ENCODE measurements at places on chromosomes 7 and 10.

DNA sequence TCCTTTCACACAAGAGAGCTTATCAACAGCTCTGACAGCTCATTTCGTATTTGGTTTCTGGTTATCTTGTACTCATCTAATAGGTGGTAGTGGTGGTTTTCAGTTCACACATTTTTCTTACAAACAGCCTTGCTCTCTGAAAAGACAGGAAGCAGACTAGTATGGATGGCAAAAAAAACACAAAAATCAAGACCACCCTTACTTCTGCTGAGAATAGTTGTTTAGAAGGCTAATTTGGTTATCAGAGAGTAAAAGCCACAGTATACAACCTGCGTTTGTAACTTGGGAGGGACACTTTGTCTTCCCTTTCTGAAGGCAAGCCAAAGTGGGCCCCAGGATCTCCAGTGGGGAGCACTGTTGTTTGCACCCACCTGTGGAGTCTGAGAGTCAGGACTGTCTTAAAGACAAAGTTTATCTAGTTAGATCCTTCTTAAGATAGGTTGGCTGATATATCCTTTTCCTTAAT, 68.0 kb downstream of the PIP4K2A start:
- DNase-seq = no peak

GRCh38 chr10:30756896-30757295, 127.3 kb upstream of the LYZL2 start:
- DNase-seq = no peak

DNA sequence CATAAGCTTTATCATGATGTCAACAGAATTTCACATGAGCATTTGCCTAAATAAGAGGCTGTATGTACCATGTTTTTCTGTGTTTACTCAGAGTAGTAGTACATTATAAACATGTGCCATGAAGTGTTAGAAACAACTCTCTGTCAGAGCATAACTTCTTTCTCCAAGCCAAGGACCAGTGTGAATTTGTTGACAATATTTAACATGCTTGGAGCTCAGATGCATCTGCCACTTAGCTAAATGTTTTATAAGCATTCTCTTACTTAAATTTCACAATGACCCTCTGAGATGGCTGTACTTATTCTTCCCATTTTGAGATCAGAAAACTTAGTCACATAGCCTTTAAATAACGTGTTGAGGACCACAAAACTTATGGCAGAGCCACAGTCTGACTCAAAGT, 105.0 kb downstream of the SEMA3D start:
- DNase-seq = no peak

DNA sequence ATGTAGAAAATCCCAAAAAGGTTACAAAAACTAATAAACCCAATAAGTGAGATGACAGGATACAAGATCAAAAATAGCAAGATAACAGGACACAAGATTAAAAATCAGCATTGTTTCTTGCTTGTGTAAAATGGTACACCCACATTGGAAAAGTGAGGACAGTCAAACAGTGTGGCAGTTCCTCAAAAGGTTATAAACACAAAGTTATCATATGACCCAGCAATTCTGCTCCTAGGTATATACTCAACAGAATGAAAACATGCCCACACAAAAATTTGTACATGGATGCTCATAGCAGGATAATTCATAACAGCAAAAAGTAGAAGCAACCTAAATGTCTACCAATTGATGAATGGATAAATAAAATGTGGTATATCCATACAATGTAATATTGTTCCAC, 105.8 kb downstream of the ARMH3 start:
- DNase-seq = no peak

- no peak for DNase-seq
Observed at GRCh38 chr7:149196151-149196704, 882 bp downstream of the ZNF282 start.

GRCh38 chr10:101818872-101819633, 809 bp upstream of the OGA start:
- no peak for DNase-seq

- DNase-seq = no peak
Observed at GRCh38 chr7:82158327-82158726, 285.2 kb downstream of the CACNA2D1 start.

DNA sequence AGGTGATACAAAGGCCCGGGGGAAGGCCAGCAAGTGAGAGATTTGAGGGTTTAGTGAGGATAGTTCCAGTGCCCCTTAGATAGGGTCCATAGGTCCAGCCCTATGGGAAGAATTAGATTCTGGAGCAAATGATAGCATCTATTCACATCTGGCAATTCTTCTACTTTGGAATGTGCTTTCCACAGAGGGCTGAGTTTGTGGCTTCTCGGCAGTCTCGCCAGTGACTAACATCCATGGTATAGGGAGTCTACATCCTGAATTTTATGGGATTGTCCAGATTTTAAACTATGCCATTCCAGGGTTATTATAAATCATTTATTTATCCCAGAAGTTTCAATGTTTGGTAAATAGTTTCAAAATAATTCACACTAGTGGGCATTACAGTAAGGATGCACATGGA, 207.3 kb upstream of the ADO start:
- no peak for DNase-seq

DNA sequence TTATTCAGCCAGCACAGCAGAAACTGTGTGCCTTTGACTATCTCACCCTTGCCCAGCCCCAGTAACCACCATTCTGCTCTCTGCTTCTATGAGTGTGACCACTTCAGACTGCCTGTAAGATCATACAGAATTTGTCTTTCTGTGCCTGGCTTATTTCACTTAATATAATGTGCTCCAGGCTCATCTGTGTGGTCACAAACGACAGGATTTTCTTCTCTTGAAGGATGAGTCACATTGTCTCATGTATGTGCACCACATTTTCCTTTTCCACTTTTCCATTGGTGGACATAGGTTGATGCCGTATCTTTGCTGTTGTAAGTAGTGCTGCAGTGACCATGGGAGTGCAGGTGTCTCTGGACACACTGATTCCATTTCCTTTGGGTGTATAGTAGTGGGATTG, 122.5 kb upstream of the LANCL2 start:
- DNase-seq = no peak

All from activated naive CD8-positive, alpha-beta T cell treated with anti-CD3 and anti-CD28 coated beads, Interleukin-2, amount 50 U/mL, for 16 hours (primary cell).